ENCODE measurements at places on chromosomes 11 and 22. TPM values are rescaled to one million over a fixed set of nuclear protein-coding genes. Genes with fewer than 3 reads are reported as not detected.
A peak's percentile ranks its signal among the peaks of the same experiment; 100 is the strongest.

DNA sequence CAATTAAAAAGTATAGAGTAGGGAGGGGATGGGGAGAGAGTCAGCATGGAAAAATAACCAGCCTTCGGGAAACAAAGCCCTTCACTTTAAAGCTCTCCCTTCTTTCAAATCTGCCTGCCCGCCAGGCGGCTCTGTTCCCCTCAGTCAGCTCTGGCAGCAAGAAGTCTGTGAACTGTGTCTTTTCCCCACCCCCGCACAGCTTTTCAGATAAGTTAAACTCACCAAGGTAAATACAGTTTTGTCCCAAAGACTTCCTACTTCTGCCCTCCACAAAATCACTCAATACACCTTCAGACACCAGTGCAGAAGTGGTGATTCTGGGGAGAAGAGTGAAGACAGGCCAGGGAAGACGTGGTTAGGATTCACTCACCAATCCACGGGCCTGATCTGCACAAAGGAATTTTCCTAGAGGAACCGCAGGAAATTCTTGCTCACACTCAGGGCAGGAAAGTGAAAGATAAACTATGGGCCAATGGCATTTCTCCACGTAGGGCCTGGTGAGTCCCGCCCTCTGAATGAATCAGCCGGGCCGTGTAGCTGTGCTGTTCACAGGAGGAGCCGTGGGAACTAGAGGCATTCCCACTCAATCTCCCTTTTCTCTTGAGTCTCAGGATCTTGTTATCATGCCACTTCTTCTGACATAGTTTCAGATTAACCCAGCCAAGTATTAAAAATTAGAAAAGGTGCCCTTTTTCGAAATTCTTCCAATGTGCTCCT lies at the start of gene TRIM5:
TSS of gene TRIM5 (minus strand) at position 429 of the 717 bp plus-strand sequence. CDS start 4,897 bp downstream, outside the sequence.
- DNase-seq = peak; percentile 96

GRCh38 chr22:26281941-26282340 lies 112.7 kb downstream of the SEZ6L start:
- no peak for DNase-seq

Gene ACRV1
- 0.10 TPM for polyA plus RNA-seq

Gene GLB1L3
- polyA plus RNA-seq = not detected

Gene ANGPTL5
- polyA plus RNA-seq = not detected

Gene NCR3LG1
- polyA plus RNA-seq = 0.32 TPM

- DNase-seq = no peak
These were observed 44.9 kb downstream of the MCM5 start for GRCh38 chr22:35444685-35445399.

Gene PDGFB
- polyA plus RNA-seq = 20.3 TPM

DNA sequence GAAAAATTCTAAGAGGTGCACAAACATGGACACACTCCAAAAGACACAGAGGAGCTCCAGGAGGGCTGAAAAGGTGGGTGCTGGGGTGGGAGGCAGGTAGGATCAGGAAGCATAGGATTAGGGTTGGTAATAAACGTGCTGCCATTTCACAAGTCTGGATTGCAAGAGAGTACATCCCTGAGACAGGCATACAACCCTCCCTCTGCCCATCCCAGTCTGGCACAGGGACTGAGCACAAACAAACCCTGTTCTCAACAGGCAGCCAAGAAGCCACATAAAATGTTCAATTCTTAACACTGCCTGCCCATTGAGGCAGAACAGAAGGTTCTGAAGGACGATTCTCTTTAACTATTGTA lies 18.5 kb downstream of the SLC35F2 start:
- DNase-seq = no peak

DNA sequence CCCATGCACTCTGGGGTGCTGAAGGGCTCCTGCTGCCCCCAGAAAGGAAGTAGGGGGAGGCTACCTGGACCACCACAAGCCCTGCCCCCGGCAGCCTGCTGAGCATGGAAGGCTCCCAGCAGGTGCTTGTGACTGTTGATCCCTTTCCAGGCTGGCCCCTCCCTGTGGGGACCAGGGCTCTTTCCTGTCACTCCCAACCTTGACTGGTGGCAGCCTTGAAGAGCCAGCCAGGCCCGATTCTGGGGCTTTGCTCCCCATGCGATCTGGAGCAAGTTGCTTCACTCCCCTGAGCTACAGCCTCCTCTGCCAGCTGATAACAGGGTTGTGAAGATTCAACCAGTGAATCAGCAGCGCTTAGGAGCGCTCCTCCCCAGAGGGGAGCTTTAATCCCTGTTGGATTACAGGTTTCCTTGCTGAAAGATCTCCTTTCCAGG lies 4.6 kb upstream of the CST6 start:
- no peak for DNase-seq

Gene SUN2
- polyA plus RNA-seq = 39.3 TPM

- DNase-seq = no peak
These were observed 108.6 kb upstream of the RASSF10 start for GRCh38 chr11:12900496-12900895.

- no peak for DNase-seq
These were observed 260.6 kb downstream of the SOX6 start for GRCh38 chr11:16095756-16096155.

- DNase-seq = no peak
These were observed 763 bp downstream of the SMIM45 start for GRCh38 chr22:41952713-41953112.

DNA sequence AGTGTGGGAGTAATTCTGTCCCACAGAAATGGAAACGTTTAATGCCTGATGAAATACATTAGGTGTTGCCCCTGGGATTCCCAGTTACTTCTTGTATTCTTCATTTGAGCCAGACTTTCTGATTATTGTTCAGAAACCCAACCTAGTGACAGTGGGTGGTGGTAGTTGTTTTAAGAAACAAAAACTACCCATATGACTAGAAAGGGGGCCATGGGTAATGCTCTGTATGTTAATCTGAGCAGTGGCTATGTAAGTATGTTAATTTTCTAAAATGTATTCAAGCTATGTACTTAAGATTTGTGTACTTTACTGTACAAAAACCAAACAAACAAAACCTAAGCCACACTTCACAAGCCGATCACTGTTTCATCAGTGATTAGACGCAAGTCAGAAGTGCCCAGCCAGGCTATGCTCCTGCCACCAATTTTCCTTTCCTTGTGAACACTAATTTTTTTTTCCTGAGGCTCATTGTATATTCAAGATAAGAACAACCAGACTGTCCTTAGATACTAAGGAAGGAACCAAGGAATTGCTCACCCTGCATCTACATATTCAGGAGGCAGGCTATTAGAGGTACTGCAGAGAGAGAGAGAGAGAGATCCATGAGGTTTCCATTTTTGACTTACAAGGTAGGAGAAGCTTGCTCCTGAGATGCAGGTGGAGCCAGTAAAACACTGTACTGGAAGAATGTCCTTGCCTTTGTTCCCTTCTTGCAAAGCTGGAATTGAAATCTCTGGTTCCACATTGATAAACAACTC lies 122.7 kb downstream of the DBX1 start:
- DNase-seq = no peak

Gene SAA1
- not detected for polyA plus RNA-seq

Gene NNMT
- 61.5 TPM for polyA plus RNA-seq

- DNase-seq = no peak
These were observed 798.1 kb upstream of the LRRC4C start for GRCh38 chr11:42257534-42257933.

Gene VSIG10L2
- not detected for polyA plus RNA-seq

DNA sequence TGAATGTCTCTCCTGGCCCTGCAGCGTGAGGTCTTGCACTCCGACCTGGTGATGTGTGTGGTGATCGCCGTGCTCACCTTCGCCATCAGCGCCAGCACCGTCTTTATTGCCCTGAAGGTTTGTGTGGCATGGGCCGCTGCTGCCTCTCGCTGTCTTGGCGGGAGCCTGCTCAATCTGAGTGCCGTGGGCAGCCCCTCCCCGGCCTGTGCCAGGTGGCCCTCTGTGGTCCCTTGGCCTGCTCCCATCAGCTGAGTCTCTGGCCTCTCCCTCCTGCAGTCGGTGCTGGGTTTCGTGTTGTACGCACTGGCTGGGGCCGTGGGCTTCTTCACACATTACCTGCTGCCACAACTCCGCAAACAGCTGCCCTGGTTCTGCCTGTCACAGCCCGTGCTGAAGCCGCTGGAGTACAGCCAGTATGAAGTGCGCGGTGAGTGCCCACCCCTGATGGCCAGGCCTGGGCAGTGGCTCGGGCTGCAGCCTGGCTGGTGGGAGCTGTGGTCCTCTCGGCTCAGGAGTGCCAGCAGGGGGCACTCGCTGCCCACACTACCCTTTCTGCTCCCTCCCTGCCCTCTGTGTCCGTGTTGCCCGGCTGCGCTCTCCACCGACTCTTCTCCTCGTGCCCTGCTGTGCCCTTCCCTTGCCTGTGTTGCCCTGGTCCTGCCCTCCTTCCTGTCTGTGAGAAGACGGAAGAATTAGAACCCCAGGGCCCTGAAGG lies 10.2 kb downstream of the PCNX3 start:
- DNase-seq = no peak

GRCh38 chr22:25780673-25781072 lies 38.7 kb downstream of the MYO18B start:
- DNase-seq = no peak
